Skeletal muscle tissue (tissue), 5 donors: ENCODE measurements at places on chromosomes 7 and 10. TPM values are rescaled to one million over a fixed set of nuclear protein-coding genes. Genes with fewer than 3 reads are reported as not detected.

The EMX2 gene
- 2.1 TPM for total RNA-seq

The TRPV6 gene
- total RNA-seq = not detected

The LRIT1 gene
- not detected for total RNA-seq

The MEST gene
- 446 TPM for total RNA-seq

The FOXI2 gene
- total RNA-seq = not detected

The CADPS2 gene
- 12.5 TPM for total RNA-seq

The CNNM2 gene
- 2.1 TPM for total RNA-seq

The METTL27 gene
- 1.6 TPM for total RNA-seq

The ATOH7 gene
- total RNA-seq = not detected

The SH2B2 gene
- 5.7 TPM for total RNA-seq

The SLC26A3 gene
- total RNA-seq = not detected

The TAS2R16 gene
- total RNA-seq = not detected

The ELOVL3 gene
- not detected for total RNA-seq

The FBXL13 gene
- total RNA-seq = 3.7 TPM

The PLXDC2 gene
- 23.0 TPM for total RNA-seq

The KCND2 gene
- total RNA-seq = 2.6 TPM

The PSMC2 gene
- 131 TPM for total RNA-seq

The THSD7A gene
- 4.7 TPM for total RNA-seq

The FGF8 gene
- 0.52 TPM for total RNA-seq

The EPHB6 gene
- 1.0 TPM for total RNA-seq

The CALML3 gene
- not detected for total RNA-seq

The TMEM213 gene
- total RNA-seq = not detected

The TMEM130 gene
- 0.52 TPM for total RNA-seq
